ENCODE measurements at places on chromosomes 2 and 18.

GRCh38 chr2:185695711-185696235, 42.8 kb upstream of the FSIP2 start:
- no peak for DNase-seq

GRCh38 chr18:12744103-12744502, 41.3 kb downstream of the PSMG2 start:
- peak; percentile 44 for DNase-seq

DNA sequence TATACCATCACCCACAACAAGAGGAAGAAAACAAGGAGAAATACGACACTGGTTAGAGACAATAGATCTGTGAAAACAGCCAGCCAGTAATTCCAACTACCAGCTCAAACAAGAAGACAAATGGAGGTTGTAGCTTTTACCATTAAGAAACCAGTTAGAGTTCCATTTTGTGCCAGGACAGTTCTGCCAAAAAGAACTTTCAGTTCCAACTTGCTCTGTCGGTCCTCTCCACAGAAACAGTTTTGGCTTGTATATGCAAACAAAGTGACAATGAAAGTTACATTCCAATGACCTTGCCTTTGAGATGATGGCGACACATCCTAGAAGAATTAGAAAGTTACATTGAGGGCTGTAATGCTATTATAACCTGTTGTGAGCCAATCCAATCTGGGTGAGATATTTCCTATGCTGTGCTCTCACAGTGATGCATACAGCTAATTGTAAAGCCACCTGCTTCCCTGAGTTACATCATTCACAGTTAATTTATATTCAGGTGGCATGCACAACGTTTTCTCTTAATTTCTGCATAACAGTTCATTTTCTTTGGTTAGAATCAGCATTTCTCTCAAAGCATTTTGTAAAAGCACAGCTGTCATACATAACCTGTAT, 1378.4 kb upstream of the PIK3C3 start:
- DNase-seq, result no peak

- DNase-seq, result no peak
These were observed 265.9 kb downstream of the NUP35 start for GRCh38 chr2:183390109-183390508.

- DNase-seq, result no peak
These were observed 4.7 kb upstream of the SP3 start for GRCh38 chr2:173969886-173970285.

DNA sequence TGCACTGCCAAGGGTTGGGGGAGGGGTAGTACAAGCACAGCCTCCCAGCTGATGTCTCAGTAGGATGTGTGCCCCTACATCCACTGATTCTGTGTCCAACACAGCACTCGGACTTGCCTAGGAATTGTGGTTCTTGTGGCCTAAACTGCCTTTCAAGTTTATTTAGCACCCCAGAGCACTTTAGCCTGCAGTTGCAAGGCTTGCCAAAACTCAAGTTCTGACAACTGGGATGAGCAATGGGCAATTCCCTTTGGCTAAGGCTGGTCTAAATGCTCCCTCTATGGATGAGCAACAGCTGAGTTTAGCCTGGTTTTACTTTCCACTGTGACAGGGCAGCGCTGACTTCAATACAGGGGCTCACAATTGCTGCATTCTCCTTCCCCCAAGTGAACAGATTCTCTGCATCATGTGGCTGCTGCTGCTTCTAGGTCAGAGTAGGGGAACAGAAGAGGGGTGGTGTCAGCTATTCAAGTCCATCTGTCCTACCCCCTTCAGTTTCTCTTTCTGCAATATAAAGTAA, 471.5 kb downstream of the PIK3C3 start:
- DNase-seq, result no peak

DNA sequence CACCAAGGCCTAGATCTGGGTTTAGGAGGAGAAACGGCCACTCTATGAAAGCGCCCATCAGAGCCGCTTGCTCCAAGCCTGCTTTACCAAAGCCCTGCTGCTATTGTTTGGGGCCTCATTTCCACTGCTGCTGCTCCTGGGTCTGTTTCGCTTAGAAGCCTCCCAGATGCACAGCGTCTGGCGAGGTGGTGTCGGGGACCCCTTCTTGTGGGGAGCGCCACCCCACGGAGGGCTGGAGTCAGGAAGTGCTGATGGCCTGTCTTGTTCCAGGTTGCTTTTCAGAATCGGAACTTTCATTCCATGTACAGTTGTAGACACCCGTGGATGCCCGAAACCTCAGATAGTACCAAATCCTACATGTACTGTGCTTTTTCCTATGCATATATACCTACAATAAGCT, 204.9 kb upstream of the TWIST2 start:
- DNase-seq, result no peak

- DNase-seq, result no peak
These were observed 98.0 kb downstream of the MGAT5 start for GRCh38 chr2:134351899-134352298.

- peak; percentile 14 for DNase-seq
These were observed 333.7 kb downstream of the AGAP1 start for GRCh38 chr2:235827585-235827992.

GRCh38 chr2:159002462-159003111, 34.1 kb downstream of the TANC1 start:
- DNase-seq, result no peak

GRCh38 chr18:25957017-25957416, 133.4 kb downstream of the SS18 start:
- DNase-seq, result no peak

DNA sequence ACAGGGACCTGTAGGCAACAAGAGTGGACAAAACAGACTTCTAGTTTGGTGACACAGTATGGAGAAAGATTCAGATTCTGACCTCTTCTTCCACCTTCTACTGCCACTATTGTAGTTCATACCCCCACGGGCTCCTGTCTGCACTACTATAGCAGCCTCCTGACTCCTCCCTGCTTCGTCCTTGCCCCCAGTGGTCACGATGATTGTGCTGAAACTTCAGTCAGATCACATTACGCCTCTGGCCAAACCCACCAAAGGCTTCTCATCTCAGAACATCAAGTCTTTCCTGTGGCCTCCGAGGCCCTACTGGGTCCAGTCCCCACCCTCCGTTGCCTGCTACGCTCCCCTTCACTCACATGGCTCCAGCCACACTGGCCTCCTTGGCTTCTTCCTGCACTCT, 147.6 kb downstream of the CYP26B1 start:
- no peak for DNase-seq

GRCh38 chr2:101558740-101559525, 84.0 kb upstream of the RFX8 start:
- DNase-seq, result no peak

DNA sequence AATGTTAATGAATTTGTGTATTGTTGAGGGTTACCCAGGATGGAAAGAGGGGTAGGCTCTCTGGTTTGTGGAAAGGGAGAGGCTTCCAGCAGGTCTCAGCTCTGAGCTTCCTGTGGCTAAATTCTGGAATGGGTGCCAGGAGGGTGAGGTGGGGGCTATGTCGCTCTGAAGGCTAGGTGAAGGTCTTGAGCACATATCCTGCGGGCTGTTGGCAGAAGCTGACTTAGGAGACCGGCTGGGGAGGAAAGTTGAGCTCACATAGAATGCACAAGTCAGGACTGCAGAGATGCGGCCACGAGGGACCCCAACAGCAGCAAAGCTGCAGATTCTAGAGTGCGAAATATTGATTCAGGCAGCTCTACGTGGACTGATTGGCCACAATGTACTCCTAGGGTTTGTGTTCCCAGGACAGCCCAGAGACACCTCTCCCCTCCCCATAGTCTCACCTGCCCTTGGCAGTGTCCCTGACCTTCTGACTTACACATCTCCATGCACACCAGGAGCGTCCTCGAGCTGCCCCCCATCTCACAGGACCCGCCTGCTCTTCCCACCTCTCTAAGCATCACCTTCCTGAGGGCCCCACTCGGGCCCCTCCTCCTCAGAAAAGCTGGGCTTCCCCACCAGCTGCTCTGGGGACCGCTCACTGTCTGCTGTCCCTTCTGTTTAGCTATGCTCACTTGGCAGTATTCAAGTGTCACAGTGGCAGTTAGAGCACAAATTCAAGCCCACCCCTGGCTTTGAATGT, 72.6 kb downstream of the ALK start:
- no peak for DNase-seq

DNA sequence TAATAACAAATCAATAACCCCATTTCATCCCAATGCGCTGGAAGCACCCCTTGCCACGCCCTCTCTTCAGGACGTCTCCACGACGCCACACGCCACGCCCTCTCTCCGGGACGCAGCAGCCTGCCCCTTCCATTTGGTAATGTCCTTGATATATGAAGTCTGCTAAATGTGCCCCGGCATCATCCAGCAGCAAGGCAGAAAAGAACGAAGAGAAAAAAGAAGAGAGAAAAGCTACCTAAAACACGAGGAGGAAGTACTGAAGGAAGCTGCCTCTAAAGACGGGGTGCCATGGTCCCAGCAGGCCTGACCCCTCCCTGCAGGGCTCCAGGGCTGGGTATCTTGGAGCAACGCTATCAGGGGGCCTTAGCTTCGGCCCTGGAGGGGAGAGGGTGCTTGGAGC, 41.8 kb downstream of the CNGA3 start:
- no peak for DNase-seq

GRCh38 chr2:182077448-182078142, 91.9 kb downstream of the PPP1R1C start:
- peak; percentile 82 for DNase-seq

- no peak for DNase-seq
These were observed 292.0 kb upstream of the CDH2 start for GRCh38 chr18:28468901-28469300.

- no peak for DNase-seq
These were observed 54.3 kb upstream of the CERS6 start for GRCh38 chr2:168401771-168402170.

- no peak for DNase-seq
These were observed 10.9 kb downstream of the PGAP1 start for GRCh38 chr2:196915507-196916189.

DNA sequence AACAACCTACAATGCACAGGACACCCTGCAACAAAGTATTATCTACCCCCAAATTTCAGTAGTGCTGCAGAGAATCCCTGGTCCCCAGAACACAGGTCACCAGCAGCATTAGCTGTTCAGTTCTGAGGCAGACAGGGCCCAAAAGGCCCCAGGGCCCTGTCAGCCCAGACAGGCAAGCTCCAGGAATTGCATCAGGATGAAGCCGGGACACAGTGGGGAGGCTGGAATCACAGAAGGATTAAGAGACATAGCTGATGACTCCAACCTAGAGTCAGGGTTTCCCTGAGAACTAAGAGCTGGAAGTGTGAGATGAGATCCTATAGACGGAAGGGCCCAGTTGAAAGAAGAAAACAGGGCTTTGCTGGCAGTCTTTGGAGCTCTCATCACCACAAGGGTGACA, 148.1 kb downstream of the GALNT14 start:
- DNase-seq, result no peak

DNA sequence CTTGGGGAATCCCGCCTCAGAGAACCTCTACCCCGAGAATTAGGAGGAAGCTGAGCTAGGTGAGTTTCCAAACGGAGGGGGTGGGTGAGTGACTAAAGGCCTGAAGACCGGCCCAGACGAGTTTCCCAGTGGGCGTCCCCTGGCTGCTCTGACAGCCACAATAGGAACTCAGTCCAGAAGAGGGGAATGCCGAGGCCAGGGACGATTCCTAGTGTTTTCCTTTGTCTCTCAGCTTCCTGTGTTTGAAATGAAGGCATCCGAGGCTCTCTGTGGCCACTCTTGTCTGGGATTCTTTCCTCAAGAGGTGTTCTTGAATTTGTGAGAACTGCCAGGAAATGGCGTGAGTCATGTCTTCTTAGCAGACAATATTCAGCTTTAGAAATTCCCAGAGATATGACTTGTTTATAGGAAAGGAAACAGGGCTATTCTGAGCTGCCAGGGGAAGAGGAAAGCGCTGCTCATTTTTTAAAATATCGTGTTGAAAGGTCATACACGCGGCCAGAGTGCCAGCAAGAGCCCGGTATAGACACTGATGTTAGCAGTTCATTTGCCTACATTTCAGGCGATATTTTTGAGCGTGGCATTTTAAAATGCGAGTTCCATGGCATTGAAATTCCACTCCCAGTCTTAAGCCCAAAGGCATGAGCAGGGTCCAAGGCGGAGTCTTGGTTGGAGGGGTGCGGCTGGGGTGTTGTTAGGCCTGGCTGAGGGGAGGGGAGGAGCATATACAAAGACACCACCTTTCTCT, 169.1 kb upstream of the KLF7 start:
- DNase-seq, result peak; percentile 97

DNA sequence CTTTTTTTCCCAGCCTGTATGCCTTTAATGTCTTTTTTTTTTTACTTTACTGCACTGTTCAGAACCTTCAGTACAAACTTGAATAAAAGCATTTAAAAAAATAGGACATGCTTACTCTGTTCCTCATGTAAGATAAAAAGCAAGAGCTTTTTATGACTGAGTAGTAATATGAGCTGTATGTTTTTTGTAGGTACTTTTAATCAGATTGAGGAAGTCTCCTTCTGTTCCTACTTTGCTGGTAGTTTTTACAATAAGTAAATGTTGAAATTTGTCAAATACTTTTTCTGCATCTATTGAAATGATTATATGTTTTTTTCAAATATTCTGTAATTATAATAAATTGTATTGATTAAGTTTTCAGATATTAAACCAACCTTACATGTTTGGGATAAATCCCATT, 189.8 kb downstream of the FAM210A start:
- DNase-seq, result no peak

DNA sequence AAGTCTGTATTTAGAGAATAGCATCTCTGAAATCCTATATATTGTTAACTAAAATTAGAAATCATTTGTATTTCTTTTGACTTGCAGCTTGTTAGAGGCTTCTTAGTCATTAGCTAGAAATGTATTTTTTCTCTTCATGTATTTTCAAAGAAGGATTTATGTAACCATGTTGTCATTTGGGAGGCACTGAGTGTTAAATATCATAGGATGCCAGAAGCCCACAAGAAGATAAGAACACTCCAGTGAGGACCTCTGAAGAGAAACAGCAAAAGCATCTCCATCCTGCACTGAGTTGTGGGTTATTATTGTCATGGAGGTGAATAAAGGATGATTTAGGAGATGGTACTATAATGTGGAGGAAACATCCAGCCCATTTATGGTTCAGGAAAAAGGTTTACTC, 93.5 kb downstream of the UBE2E3 start:
- DNase-seq, result peak; percentile 51

- peak; percentile 35 for DNase-seq
These were observed 294.3 kb upstream of the ZNF804A start for GRCh38 chr2:184304006-184304405.

- no peak for DNase-seq
These were observed 144.5 kb downstream of the HDAC4 start for GRCh38 chr2:239256350-239256743.

- DNase-seq, result no peak
These were observed 28.0 kb downstream of the ACKR3 start for GRCh38 chr2:236597629-236598028.

GRCh38 chr2:9360701-9361100, 62.6 kb downstream of the ITGB1BP1 start:
- no peak for DNase-seq

- DNase-seq, result no peak
These were observed 71.1 kb downstream of the BIRC6 start for GRCh38 chr2:32427672-32428610.

DNA sequence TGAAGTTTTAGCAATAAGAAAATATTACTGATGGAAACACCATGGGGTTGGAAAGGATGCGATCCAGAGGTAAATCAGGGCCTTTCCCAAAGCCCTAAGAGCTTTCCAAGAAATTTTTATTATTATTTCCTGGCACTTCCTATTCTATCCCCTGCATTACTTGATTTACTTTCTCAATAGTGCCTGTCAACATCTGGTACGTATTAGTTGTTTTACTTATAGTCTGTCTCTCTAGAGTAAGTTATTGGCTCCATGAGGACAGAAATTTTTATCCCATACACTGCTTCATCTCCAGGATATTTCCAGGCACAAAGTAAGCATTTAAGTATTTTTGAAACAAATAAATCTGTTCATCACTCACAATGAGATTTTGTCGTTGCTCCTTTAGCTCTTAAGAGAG, 18.1 kb downstream of the PPP4R1 start:
- no peak for DNase-seq

- no peak for DNase-seq
These were observed 644.2 kb upstream of the SETBP1 start for GRCh38 chr18:44036501-44036900.
